CD14-positive monocyte (primary cell): ENCODE measurements at places on chromosomes 16 and 17.

GRCh38 chr16:22071331-22071910 lies 20.9 kb upstream of the VWA3A start:
- no peak for DNase-seq

- DNase-seq, result peak; percentile 12
Observed at GRCh38 chr16:48409839-48410632, 24.8 kb upstream of the SIAH1 start.

DNA sequence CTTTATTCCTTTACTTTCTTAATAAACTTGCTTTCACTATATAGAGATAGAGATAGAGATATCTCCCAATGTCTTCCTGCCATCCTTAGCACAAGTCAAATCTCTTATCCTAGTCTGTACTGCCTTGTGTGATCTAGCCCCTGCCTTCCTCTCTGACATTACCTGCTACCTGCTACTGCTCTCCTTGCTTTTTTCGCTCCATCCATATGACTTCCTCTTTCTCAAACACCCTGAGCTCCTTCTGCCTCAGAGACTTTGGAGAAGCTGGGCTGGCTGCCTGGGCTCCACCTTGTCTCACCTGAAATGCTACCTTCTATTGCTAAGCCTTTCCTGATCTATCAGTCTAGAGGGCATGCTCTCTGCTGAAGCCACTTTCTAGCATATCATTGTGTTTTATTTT lies 24.7 kb upstream of the WSB1 start:
- DNase-seq, result peak; percentile 15

DNA sequence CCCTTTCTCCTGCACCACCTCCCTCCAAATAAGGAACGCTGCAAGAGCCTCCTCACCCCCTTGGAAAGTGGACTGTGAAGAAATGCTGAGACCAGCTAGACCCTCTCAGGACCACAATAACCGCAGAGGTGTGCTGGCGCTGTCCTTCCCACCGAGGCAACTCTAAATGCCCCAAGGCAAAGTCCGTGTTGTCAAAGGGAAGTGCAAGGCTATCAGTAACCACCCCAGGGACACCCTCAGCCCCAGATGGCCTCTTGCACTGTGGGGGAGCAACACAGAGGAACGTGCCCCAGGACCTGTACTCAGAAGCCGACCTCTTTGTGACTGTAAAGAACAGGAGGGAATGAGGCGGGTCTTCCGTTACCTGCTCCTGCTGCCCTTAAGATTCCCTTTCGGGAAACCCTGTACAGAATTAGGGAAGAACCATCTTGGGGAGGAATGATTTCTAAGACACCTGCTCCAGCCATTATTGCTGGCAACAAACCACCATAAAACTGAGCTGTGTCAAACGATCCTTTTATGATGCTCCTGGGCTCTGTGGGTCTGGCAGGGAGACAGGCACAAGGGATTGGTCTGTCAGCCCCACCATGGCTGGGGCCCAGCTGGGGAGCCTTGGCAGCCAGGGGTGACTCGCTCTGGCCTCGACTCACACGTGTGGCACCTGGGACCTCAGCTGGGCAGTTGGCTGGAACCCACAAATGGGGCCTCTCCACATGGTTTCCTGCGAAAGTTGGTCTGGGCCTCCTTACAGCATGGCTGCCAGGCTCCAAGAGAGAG lies 14.6 kb upstream of the MED9 start:
- DNase-seq, result no peak

DNA sequence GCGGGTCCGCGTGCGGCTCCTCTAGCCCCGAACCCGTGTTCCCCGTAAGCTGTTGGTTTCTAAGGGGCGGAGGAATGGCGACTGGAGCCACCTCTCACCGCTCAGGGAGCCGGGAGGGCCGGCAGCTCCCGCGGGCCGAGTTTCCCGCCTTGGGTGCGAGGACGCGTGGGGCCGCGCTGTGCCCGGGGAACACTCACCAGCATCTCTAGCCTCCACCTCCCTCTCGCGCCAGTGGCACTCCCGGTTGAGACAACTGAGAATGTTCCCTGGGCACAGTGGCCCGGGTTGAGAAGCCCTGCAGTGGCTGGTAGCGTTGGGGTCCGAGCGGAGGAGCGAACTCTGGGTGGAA lies 560 bp downstream of the TELO2 start:
- DNase-seq, result no peak

- DNase-seq, result no peak
Observed at GRCh38 chr17:44083250-44083849, 12.8 kb downstream of the G6PC3 start.

DNA sequence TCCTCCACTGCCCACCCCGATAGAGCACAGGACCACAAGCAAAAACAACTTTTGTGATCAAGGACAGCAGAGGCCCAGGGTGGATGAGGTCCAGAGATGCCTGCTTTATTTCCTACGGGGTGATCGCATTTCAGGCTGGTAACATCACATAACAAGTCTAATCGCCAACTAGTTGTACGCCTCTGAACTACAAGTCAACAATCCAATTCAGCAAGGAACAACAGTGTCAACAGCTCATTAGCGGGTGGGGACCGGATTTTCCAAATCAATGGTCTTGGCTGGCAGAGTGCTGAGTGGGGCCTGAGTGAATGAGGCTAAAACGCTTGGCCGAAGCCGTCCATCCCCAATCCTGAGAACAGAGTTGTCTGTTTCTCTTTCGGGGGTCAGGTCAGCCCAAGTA lies 17.1 kb downstream of the MRM3 start:
- DNase-seq, result no peak

GRCh38 chr17:44530896-44531418 lies 26.3 kb upstream of the FZD2 start:
- peak; percentile 13 for DNase-seq

- DNase-seq, result no peak
Observed at GRCh38 chr16:4989391-4990006, 31.4 kb downstream of the SEC14L5 start.
